ENCODE measurements at places on chromosomes 4 and X. TPM values are rescaled to one million over a fixed set of nuclear protein-coding genes. Genes with fewer than 3 reads are reported as not detected.

Gene IL15
- 3.8 TPM for total RNA-seq

Gene ATP1B4
- total RNA-seq = not detected

Gene ANTXR2
- total RNA-seq = 15.4 TPM

Gene STARD8
- total RNA-seq = 2.0 TPM

Gene TENT5D
- total RNA-seq = not detected

Measured in suprapubic skin (tissue), 4 donors.